IMR-90 (cell line): ENCODE measurements at places on chromosomes 16 and 17. TPM values are rescaled to one million over a fixed set of nuclear protein-coding genes. Genes with fewer than 3 reads are reported as not detected.

The FBXW10B gene
- under 0.01 and 0.28 TPM in 2 replicates for total RNA-seq

The NGFR gene
- total RNA-seq: 0.18 TPM in 1 of 2 replicates, not detected in the other

The CACNG5 gene
- not detected in 2 replicates for total RNA-seq

The ASGR1 gene
- 1.3 and 1.9 TPM in 2 replicates for total RNA-seq

The ABCC12 gene
- under 0.01 TPM in 2 replicates for total RNA-seq

The WNT3 gene
- total RNA-seq: 0.56 and 0.72 TPM in 2 replicates

The MLST8 gene
- total RNA-seq: 34.4 and 50.3 TPM in 2 replicates

The SLC2A4 gene
- total RNA-seq: under 0.01 TPM in 1 of 2 replicates, not detected in the other

The SCIMP gene
- total RNA-seq: not detected in 2 replicates

The CDH11 gene
- total RNA-seq: 395 and 601 TPM in 2 replicates

The MYOCD gene
- 19.7 and 20.1 TPM in 2 replicates for total RNA-seq

The OR3A2 gene
- total RNA-seq: not detected in 2 replicates

The GRAP gene
- total RNA-seq: under 0.01 TPM in 1 of 2 replicates, not detected in the other

The TXNDC11 gene
- 23.9 and 25.3 TPM in 2 replicates for total RNA-seq

The GNGT2 gene
- 0.18 and 0.56 TPM in 2 replicates for total RNA-seq

The NIP7 gene
- 28.3 and 40.5 TPM in 2 replicates for total RNA-seq

The RAI1 gene
- 1.8 and 1.9 TPM in 2 replicates for total RNA-seq

The KCNH6 gene
- 0.18 and 0.28 TPM in 2 replicates for total RNA-seq

The ALOXE3 gene
- total RNA-seq: under 0.01 TPM in 2 replicates

The KIF18B gene
- 1.3 and 2.5 TPM in 2 replicates for total RNA-seq
